ENCODE measurements at places on chromosomes 5 and 9. TPM values are rescaled to one million over a fixed set of nuclear protein-coding genes. Genes with fewer than 3 reads are reported as not detected.

GRCh38 chr9:125137200-125137599 lies 6.1 kb downstream of the SCAI start:
- no peak for DNase-seq
- H3K4me1 ChIP-seq: peaks cover 25% of the 10 kb centered on the region
- peaks cover 15% of the 10 kb centered on the region for H3K36me3 ChIP-seq
- no peaks in the 10 kb centered on the region for H3K27me3 ChIP-seq

GRCh38 chr5:97243353-97243752 lies 60.3 kb upstream of the RIOK2 start:
- no peak overlapping the region for H3K27ac ChIP-seq
- no peaks in the 10 kb centered on the region for H3K4me1 ChIP-seq
- no peak for DNase-seq
- H3K27me3 ChIP-seq: no peaks in the 10 kb centered on the region
- H3K4me3 ChIP-seq: no peak overlapping the region
- H3K36me3 ChIP-seq: peaks cover 4% of the 10 kb centered on the region

DNA sequence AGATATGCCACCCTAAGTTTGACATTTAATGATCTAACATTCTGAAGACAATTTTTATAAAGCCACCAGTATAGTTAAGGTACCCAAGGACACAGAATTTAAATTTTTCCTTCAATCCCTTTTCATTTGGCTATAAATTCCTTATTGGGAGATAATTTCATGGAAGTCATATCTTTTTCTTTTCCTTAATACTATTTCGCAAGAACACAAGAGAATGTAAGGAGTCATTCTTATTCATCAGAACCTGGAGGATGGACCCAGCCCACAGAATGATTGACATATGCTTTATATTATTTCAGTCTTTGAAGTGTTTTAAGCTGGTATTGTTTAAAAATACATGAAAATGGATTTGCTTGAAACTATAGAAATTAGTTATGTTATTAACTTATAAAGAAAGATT lies 79.6 kb downstream of the DROSHA start:
- H3K36me3 ChIP-seq: peaks cover 67% of the 10 kb centered on the region
- DNase-seq: no peak
- H3K4me1 ChIP-seq: no peaks in the 10 kb centered on the region
- H3K27ac ChIP-seq: no peak overlapping the region
- no peak overlapping the region for H3K4me3 ChIP-seq

GRCh38 chr5:67623078-67623477 lies 426.5 kb upstream of the CD180 start:
- H3K36me3 ChIP-seq: no peaks in the 10 kb centered on the region
- DNase-seq: no peak
- no peak overlapping the region for H3K27ac ChIP-seq
- H3K27me3 ChIP-seq: no peaks in the 10 kb centered on the region
- no peaks in the 10 kb centered on the region for H3K4me1 ChIP-seq

DNA sequence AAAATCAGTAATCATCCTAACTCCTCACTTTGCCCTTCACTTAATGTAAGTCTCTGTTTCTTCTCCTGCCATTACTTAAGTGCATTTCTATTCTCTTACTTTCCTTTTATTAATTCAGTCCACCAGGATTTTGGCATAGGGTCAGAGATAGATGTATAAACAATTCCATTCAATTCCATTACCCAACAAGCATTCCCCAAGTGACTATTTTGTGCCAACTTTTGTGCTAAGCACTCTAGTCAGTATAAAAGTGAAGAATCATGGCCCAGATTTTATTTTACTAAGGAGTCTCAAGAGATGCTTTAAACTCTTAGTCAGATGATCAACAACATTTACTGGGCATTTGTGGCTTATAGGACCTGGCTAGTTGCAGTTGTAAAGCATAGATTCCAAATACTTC lies 159.3 kb downstream of the DMAC1 start:
- H3K4me1 ChIP-seq: peaks cover 2% of the 10 kb centered on the region
- H3K27ac ChIP-seq: no peak overlapping the region
- H3K4me3 ChIP-seq: no peak overlapping the region
- H3K36me3 ChIP-seq: no peaks in the 10 kb centered on the region
- no peak for DNase-seq

DNA sequence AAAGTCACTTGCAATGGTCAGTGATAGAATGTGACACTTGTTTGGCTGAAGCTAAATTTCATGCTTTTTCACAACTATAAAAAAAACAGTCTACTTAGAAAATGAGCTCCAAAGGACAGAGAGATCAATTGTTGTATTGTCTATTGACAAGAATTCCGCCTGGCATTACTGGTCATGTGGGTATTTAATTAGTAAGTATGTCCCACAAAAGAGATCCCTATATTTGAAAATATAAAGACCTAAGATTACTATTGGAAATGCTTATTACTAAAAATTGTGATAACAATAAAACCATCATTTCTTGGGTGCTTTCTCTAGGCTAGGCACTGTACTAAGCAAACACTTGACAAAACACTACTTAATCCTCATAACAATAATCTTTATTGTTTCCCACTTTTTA lies 745.2 kb upstream of the C9orf72 start:
- no peak for DNase-seq
- no peaks in the 10 kb centered on the region for H3K4me1 ChIP-seq
- no peak overlapping the region for H3K4me3 ChIP-seq
- H3K27ac ChIP-seq: no peak overlapping the region
- H3K36me3 ChIP-seq: no peaks in the 10 kb centered on the region

DNA sequence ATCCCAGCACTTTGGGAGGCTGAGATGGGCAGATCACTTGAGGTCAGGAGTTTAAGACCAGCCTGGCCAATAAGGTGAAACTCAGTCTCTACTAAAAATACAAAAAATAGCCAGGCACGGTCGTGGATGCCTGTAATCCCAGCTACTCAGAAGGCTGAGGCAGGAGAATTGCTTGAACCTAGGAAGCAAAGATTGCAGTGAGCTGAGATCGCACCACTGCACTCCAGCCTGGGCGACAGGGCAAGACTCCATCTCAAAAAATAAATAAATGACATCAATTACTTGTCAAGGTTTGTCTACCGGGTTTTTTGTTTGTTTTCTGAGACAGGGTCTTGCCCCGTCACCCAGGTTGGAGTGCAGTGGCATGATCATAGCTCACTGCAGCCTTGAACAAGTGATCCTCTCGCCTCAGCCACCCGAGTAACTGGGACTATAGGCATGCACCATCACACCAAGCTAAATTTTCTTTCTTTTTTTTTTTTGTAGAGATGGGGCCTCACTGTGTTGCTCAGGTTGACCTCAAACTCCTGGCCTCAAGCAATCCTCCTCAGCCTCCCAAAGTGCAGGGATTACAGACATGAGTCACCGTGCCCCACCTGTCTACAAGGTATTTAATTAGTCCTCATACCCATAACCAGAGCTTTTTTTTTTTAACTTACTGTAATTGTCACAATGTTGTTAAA lies 64.9 kb downstream of the SUSD1 start:
- no peaks in the 10 kb centered on the region for H3K27me3 ChIP-seq
- no peak for DNase-seq
- H3K27ac ChIP-seq: no peak overlapping the region
- no peak overlapping the region for H3K4me3 ChIP-seq

GRCh38 chr5:65819905-65820240 lies 97.9 kb downstream of the NLN start:
- no peaks in the 10 kb centered on the region for H3K27me3 ChIP-seq
- peak overlapping the region; percentile 81 for H3K27ac ChIP-seq
- no peak overlapping the region for H3K4me3 ChIP-seq
- no peak for DNase-seq
- peaks cover 44% of the 10 kb centered on the region for H3K36me3 ChIP-seq

DNA sequence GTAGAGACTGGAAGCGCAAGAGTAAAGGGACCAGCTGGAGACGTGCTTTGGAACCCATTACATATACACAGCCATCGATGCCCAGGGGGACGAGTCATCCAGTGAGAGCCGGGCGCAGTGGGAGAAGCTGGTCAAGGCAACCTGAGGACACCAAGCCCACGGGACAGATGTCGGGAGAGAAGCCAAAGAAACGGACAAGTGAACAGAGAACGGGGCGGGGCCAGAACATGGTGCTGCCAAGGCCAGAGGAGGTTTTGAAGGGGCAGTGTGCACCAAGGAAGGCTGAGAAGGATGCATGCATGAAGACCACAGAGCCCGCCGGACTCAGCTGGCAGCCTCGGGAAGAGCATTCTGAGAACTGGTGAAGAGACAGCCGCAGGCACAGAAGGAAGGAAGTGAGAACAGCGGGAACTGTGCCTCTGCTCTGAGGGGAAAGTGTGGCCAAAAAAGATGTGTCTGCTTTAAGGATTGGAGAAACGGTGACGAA lies 20.3 kb downstream of the CAMSAP1 start:
- no peaks in the 10 kb centered on the region for H3K27me3 ChIP-seq
- DNase-seq: no peak
- H3K4me3 ChIP-seq: peak overlapping the region; percentile 60

DNA sequence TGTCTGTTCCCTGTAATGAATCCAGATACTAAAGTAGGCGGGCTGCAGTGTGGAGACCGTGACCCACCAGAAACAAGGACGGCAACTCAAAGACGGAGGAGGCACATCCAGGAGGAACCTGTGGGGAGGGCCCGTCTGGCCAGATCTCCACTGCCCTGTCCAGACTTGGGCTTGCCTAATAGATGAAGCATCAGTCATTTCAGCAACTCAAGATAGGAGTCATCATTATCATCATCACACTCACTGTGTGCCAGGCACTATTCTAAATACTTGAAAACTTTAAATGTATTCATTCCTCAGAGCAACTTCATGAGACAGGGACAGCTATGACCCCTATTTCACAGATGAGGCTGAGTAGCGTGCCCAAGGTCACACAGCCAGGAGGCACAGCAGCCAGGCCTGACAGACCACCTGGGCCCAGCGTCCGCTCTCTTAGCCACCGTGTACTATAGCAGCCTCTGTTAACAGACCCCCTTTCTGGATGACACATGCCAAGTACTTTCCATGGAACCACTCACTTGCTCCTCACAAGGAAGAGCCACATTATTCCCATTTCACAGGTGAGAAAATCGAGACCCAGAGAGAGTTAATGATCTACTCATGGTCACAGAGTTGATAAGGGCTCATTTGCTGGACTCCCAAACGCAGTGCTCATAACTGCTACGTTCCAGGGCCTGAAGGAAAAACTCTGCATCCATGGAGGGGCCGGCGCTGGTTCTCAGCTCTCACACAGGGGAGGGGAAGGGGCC lies 4.9 kb upstream of the IL4 start:
- no peaks in the 10 kb centered on the region for H3K36me3 ChIP-seq
- peaks cover 3% of the 10 kb centered on the region for H3K27me3 ChIP-seq
- no peak overlapping the region for H3K27ac ChIP-seq

GRCh38 chr5:102628441-102629175 lies 126.5 kb upstream of the PAM start:
- H3K27me3 ChIP-seq: peaks cover 40% of the 10 kb centered on the region
- peaks cover 7% of the 10 kb centered on the region for H3K4me1 ChIP-seq
- H3K36me3 ChIP-seq: no peaks in the 10 kb centered on the region
- H3K27ac ChIP-seq: no peak overlapping the region
- H3K4me3 ChIP-seq: no peak overlapping the region

DNA sequence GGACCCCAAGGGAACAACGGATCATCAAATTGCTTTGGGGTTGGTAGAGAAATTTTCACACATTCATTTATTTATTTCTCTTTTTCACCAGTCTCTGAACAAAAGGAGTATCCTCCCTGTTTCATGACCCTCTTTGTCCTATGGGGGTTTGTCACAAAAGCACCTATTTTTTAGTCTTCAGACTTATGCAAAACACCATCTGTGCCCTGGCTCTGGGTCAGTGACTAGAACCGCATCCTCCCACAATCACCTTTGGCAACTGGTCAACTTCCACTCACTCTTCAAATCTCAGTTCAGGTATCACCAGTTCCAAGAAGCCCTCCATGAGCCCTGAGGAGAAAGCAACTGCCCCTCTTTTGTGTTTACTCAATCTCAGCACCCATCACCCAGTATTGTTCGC lies 395.7 kb downstream of the CDK5RAP2 start:
- no peak for DNase-seq
- no peak overlapping the region for H3K4me3 ChIP-seq
- no peaks in the 10 kb centered on the region for H3K36me3 ChIP-seq
- H3K27ac ChIP-seq: no peak overlapping the region
- peaks cover 8% of the 10 kb centered on the region for H3K27me3 ChIP-seq

DNA sequence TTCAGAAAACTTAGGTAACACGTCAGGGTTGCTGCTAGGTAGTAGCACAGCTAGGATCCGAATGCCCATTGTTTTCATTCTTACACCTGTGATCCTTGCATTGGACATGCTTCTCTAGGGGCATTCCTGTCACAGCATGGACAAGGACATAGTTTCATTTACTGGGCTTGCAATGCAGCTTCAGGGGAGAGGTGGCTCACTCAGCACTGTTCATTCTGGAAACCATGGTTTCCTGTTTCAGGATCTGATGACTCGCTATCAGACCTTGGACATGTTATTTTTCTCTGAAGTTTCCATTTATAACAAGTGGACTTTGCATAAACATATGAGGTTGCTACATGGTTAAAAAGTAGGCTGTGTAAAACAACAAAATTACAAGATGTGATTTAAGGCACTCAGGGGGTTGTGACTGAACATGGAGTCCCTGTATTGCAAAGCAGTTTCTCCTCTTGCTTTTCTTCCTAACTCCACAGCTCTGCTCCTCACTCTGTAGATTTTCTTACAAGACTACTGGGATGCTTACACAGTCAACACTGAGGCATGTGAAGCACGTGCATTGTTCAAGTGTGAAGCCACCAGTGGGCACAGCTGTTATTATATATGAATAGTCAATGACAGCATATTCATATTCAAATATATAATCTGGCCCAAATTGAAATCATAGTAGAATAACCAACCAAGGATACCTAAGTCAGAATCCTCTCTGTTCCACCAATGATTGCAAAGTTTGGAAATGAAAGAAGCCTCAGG lies 66.1 kb upstream of the STK32A start:
- no peak overlapping the region for H3K4me3 ChIP-seq
- H3K36me3 ChIP-seq: no peaks in the 10 kb centered on the region
- no peaks in the 10 kb centered on the region for H3K4me1 ChIP-seq
- H3K27ac ChIP-seq: no peak overlapping the region
- H3K27me3 ChIP-seq: peaks cover 9% of the 10 kb centered on the region

- DNase-seq: no peak
- H3K27ac ChIP-seq: no peak overlapping the region
- H3K4me3 ChIP-seq: no peak overlapping the region
- peaks cover 17% of the 10 kb centered on the region for H3K27me3 ChIP-seq
- no peaks in the 10 kb centered on the region for H3K36me3 ChIP-seq
Measured at GRCh38 chr9:136626066-136626725, 36.5 kb upstream of the EGFL7 start.

GRCh38 chr9:76654051-76654461 lies 110.2 kb upstream of the PCA3 start:
- H3K27me3 ChIP-seq: peaks cover 4% of the 10 kb centered on the region
- peaks cover 41% of the 10 kb centered on the region for H3K4me1 ChIP-seq
- H3K4me3 ChIP-seq: no peak overlapping the region
- no peak overlapping the region for H3K27ac ChIP-seq
- no peaks in the 10 kb centered on the region for H3K36me3 ChIP-seq

Gene C7
- total RNA-seq: not detected

Gene IL3
- 0.20 TPM for total RNA-seq

Gene CLIC3
- total RNA-seq: not detected

Gene CEL
- total RNA-seq: 2.3 TPM

Gene SLC4A9
- total RNA-seq: not detected

Gene RANBP3L
- total RNA-seq: 0.14 TPM

Gene TSC1
- 28.5 TPM for total RNA-seq

Gene ZNF454
- total RNA-seq: not detected
